ENCODE measurements at places on chromosomes 5 and 9.

DNA sequence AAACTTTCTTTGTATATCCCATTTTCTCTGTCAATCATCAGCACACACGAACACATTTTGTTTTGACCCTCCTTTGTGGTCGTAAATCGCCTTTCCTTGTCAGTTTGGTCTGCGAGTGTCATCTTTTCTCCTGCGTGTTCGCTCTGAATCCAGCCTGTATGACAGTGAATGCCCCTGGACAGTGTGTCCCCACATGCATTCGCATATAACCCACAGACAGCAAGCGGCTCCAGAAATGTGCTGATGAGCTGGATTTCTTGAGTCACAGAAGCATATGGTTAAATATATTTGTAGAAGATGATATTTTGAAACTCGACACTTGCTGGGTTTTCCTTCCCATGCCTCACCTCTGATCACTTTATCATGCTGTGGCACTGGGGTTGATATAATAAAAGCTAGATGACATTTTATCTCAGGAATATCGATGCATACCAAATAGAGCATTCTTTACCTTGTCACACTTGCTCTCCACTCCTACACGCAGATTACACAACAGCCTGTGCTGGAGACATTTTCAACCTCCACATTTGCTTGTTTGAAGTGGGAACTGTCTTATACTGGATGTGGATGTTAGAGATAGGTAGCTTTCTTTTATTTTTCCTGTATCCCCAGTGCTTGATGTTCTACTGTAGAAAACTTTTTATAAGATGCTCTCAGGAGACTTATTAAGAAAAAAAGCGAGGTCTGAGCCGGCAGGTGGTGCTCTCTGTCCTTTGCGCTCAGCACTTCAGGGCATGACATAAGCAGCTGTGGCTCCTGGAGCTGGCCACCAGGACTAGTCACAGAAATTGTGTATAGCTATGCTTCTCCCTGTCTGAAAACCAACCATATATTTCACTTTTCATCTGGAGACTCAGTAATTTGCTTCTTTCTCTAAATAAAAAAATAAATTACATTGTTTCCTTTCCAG is 215.1 kb downstream of the SH3GL2 start:
- DNase-seq, result no peak

DNA sequence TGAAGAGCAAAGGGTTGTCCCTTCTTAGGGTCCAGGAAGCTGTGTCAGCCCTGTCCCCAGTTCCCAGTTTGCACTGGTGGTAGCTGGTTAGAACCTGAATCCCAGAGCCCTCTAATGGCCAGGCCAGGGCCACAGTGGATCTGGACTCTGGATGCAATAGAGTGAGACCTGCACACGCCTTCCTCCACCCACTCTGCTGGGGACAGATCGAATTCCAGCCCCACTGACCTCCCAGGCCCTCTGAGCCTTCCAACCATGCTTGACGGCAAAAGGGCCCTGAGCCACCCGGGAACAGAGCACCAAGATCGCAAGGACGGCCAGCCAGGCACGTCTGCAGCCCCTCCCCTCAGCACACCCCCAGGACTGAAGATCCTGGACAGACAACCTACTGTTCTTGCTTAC is 23.7 kb downstream of the NAIF1 start:
- no peak for DNase-seq

GRCh38 chr5:106843812-106844416 is 826.8 kb downstream of the EFNA5 start:
- no peak for DNase-seq

GRCh38 chr5:157165668-157166067 is 396 bp downstream of the GARIN3 start:
- DNase-seq, result no peak

DNA sequence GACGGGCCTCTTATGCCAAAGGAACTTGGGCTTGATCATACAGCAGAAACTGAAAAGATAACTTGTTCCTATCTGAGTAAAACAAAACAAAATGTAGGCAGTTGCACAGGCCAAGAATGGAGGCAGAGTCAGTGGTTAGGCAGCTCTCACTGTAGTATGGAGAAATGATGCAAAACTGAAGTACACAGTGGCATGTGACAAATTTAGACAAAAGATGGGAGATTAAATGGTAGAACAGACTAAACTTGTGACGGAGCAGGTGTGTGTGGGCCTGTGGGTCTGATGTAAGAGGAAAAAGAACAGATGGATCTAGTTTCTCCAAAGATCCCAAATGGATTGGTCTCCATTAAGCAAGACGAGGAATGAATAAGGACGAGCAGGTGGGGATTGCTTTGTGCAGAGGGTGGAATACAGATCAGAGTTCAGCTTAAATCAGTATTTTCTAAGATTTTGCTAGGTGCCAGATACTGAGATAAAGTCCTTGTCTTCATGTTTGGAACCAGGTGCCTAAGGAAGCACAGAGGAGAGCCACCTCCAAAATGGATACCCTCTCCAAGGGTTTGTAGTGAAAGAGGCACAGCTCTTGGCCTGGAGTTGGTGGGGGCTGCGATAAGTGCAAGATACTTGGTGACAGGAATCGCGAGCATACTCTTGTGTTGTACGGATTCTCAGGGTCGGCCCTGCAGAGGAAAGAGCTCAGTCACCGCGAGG is 722 bp upstream of the DCP2 start:
- no peak for DNase-seq

GRCh38 chr5:53733853-53734252 is 173.4 kb downstream of the NDUFS4 start:
- DNase-seq, result no peak

DNA sequence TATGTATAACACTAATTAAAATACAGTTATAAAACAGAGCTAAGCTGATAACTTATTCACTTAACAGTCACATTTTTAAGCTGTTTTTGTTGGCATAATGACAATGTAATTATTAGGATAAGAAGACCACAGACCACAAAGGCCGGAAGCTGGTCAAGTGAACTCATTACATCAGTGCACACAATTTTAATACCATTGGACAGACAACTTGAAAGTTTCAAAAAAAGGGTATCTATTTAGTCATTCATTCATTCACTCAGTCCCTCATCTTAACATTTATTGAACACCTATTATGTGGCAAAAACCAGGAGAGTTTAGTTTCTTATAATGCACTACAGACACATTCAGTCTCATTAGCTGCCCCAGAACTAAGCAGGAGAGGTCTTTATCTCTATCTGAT is 11.6 kb downstream of the ERP44 start:
- DNase-seq, result no peak

DNA sequence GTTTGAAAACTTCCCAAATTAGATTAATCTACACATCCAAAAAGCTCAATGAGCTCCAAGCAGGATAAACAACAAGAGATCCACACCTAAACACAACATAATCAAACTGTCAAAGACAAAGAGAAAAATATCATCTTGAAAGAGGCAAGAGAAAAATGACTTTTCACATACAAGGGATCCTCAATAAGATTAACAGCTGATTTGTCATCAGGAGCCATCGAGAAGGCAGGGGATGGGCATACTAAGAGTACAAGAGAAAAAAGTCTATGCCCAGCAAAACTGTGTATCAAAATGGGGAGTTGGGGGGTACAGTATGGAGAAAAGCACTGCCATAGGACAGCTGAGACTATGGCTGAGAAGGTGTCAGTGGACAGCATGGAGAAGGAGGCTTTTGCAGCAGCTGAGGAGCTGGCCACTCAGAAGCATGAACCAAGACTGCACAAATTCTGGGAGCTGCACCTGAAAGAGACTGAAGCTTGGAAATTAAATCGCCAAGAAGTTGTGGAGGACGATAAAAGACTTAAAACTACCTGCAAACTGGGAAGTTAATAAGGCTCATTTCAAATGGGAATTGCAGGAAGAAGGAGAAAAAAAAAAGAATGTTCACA is 20.9 kb downstream of the DNAJB5 start:
- DNase-seq, result no peak

- DNase-seq, result no peak
Observed at GRCh38 chr9:126886034-126886822, 25.8 kb downstream of the ZBTB34 start.

DNA sequence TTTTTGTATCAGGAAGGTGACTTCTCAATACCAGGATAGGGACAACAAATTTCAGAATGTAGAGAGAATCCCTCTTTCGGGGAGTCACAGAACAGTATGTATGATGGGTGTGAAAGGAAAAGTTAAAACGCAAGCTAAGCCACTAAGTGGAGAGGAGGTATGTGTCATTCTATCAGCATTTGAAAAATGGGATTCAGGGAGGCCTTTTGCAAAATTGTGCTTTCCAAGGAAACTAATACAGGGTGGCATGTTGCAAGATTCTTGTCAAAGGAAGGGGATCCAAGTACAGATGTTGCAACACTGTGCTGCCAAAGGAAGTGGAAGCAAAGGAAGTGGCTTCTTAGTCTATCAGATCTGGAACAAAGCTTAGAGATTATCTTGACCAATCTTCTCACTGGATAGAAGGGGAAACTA is 12.6 kb upstream of the TNIP1 start:
- DNase-seq, result no peak

GRCh38 chr5:138241688-138242571 is 28.8 kb upstream of the CDC23 start:
- DNase-seq, result no peak

DNA sequence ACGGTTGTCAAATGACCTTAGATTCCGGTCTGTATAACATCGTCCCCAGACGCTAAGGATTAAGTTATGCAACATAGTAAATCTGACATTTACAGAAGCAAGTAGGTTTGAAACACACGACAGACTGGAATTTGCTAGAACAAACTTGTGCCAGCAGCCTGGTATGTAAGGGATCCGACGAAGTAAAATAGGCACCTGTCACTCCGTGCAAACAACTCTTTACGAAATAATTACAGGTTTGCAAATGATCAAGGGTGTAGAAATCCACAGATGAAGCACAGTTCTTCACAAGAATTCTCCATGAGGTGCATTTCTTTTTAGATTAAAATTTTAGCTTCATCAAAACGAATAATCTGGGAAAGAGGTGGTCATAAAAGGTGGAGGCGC is 508 bp downstream of the MOCS2 start:
- no peak for DNase-seq

GRCh38 chr5:74169701-74170100 is 470.8 kb downstream of the ENC1 start:
- DNase-seq, result no peak

GRCh38 chr5:8865266-8865665 is 680.6 kb downstream of the SEMA5A start:
- no peak for DNase-seq

GRCh38 chr9:137544176-137544760 is 5.9 kb downstream of the PNPLA7 start:
- DNase-seq, result no peak

DNA sequence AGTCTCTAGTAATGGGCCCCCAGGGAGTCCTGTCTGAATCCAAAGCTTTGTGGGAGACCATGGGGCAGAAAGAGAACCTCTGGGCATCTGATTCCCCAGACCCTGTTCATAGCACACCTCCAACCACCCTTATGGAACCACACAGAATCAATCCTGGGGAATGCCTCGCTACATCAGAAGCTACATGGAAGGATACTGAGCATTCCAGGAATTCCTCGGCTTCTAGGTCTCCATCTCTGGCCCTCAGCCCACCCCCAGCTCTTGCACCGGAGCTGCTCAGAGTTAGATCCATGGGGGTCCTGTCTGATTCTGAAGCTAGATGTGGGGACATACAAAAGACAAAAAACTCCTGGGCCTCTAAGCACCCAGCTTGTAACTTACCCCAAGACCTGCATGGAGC is 28.4 kb downstream of the VCP start:
- no peak for DNase-seq

GRCh38 chr9:32957358-32957757 is 44.1 kb downstream of the APTX start:
- no peak for DNase-seq

- no peak for DNase-seq
Observed at GRCh38 chr9:127112056-127112455, 10.4 kb downstream of the ANGPTL2 start.

DNA sequence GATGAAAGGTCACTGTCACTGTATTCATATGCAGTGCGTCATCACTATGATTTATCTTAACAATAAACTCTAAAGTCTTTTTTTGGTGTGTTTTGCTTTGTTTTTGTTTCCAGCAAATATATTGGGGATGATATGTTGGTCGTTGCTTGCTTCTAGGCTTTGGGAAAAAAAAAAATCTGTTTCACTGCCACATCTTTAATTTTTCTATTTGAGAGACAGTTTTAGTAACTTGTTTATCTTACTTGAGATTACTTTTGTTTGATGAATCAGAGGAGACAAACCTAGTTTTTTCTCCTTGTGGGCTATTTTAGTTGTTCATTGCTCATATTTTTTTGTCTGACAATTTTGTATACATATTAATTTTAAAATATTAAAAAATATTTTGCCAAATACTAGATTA is 19.4 kb downstream of the CWC27 start:
- no peak for DNase-seq

DNA sequence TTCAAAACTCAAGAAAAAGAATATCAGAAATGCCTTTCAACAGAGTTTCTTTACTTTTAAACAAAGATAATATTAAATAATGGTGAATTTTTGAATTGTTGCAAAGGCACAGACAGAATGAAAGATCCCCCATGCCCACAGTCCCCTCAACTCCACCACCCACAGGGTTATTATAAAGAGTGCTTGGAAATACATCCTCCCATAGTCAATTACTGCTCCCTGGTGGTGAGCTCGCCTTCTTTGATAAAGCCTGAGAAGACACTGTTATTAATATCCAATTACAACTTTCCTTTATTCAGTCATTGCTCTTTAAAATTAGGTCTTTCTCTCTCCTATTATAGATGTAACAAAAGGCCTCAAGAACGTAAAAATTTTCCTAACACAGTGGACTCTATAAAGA is 490.2 kb upstream of the RORB start:
- no peak for DNase-seq

DNA sequence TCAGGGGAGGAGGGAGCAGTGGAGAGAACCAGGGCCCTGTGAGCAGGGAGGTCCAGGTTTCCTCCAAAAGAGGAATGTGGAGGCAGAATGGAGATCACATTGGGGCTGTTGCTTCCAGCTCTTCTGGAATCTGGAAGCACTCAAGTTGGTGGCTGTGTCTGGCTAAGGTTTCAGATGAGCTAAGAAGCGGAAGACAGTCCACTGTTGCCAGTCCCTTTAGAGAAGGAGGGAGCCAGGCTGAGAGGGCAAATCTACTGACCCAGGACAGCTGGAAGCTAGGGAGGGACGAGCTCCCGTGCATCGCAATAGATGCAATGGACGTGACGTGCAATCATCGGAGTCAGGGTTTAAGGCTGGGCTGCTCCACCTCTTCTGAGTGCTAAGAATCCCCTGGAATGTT is 71.2 kb downstream of the TENT4A start:
- no peak for DNase-seq

DNA sequence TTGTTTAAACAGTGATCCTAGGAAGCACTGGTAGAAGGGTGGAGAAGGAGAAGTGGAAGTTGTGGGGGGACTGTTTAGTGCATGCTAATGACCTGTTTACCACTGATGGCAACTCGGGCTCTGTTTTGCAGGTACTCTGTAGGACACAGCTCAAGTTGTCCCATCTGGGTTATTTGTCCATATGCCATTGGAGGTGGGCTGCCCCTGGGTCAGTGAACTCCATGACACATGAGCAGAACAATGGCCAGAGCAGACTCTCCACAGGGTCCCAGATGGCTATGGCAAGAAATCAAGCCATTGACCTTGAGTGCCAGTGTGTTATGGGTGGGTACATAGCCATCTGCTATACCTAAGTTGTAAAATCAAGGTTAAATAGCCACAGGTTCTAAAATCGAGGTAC is 175.9 kb downstream of the GAS1 start:
- DNase-seq, result no peak
